ENCODE measurements at places on chromosomes 3 and 15.

- DNase-seq: no peak
Measured at GRCh38 chr3:46612324-46612723, at the start of gene FAM240A. TSS of gene FAM240A (plus strand) at chr3:46612525. CDS start at chr3:46612684, 159 bp downstream.

GRCh38 chr3:195147649-195148080, 123.3 kb downstream of the XXYLT1 start:
- no peak for DNase-seq

DNA sequence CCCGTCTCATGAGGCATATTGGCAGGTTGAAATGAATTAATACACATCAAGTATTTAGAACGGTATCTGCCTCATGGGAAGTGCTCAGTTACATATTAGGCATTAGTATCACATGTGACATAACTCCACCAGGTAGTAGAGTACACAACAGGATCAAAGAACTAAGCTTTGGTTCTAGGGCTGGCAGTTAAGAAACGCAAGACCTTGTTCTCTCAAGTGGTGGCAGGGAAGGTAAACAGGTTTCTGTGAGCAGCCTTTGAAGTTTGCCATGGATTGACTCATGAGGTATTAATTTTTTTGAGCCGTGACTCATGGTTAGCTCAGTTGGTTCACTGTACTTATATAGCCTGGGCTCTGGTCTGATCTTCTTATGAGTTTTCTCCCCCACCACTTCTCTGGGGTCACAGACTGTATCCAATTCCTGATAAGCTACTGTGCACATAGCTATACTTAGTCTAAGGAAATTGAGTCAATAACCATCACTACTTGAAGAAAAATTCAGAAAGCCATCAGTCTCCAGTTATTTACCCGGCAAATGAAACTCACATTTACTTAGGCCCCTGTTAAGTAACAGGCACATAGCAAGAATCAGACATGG, 155.6 kb upstream of the STT3B start:
- no peak for DNase-seq

GRCh38 chr3:5767304-5767703, 579.8 kb downstream of the EDEM1 start:
- no peak for DNase-seq

- no peak for DNase-seq
Measured at GRCh38 chr15:98681061-98681460, 32.7 kb downstream of the IGF1R start.

DNA sequence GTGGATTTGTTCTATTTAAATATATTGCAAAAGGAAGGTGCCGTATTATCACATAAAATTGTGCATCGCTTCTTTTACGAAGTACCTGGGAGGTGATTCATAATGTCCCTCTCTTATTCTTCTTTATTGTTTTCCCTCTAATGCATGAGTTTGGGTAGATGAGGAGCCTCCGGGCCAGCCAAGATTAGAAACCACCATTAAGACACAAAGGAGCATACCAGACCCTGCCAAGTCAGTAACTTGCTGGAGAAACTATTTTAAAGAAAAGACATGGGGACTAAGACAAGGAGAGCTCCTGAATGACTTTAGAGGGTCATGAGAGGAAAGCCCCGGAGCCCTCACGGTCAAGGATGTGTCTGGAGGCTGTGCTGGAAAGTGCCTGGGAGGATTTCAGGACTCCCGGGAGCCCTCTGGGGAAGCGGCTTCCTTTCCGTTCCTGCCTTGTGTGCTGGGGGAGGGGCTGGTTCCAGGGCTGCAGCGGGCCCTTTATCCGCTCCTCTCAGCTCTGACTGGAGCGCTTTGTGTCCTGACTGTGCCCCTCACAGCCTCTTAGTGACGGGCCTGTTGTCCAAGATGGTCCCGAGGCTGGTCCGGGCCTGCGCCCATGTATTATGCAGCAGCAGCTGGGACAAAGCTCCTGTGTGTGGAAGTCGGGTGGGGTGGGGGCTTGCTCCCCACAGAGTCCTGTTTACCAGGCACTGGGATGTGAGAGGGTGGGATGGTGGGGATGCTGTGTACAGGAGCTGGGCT, 35.7 kb downstream of the CORO2B start:
- no peak for DNase-seq

DNA sequence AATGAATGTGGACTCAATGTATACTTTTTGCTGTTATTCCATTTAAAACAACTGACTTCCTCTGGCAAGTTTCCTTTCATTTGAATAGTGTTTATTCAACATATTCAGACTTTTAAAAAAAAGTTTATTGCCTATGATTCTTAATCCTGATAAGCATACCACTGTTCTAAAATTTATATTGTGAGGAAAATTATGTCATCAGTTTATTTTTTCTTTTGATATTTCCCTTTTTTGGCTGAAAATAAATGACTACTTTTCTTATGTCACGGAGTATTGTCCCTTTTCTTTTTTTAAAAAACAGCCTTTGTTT, 109.5 kb downstream of the CDIN1 start:
- no peak for DNase-seq

DNA sequence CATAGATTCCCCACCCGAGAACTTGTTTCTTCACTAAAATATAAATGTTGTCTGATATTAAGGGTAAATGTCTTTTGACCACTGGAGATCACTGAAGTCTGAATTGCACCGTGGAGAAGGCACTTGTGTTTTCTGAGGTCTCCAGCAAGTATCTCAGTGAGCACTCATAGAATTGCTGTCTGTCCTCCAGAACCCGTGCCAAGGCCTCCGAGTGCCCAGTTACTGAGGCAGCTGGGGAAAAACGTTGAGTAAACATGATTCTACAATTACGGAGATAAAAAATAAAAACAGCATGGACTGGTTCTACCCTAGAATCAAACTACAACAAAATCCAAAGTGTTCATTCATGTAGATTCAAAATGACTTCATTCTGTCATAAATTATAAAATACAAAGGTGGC, 60.0 kb downstream of the MLH1 start:
- DNase-seq: no peak

DNA sequence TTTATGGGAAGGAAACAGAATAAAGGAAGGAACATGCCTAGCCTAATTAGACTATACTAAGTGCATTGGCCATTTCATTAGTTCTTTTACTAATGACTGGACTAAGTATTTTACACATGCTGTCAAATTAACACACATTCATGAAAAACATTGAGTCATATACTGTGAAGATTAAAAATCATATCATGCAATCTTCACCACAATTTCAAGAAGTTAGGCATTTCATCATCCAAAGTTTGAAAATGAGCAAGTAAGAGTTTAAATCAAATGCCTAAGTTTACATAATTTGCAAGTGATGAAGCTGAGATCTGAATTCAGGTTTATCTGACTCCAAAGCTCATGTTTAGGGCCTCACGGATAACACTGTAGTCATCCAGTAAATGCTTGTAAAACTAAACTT, 601.0 kb downstream of the PDCD6IP start:
- DNase-seq: no peak

DNA sequence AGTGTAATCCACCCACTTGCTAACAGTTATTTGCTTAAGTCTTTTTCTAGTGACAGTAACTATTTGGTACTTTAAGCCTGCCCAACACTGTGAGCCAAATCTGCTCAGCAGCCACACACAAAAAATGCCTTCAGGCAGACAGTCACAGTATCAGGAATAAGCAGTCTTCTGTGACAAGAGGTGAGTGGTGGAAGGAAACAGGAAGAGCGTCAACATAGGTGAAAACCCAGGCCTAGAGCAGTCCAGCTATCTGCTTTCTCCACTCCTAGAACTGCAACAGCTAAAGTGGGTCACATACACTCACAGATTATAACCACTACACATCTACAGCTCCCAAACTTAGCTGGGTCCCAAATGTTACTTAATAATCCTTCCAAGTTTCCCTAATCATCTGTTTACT, 213.7 kb downstream of the ZBTB20 start:
- no peak for DNase-seq

DNA sequence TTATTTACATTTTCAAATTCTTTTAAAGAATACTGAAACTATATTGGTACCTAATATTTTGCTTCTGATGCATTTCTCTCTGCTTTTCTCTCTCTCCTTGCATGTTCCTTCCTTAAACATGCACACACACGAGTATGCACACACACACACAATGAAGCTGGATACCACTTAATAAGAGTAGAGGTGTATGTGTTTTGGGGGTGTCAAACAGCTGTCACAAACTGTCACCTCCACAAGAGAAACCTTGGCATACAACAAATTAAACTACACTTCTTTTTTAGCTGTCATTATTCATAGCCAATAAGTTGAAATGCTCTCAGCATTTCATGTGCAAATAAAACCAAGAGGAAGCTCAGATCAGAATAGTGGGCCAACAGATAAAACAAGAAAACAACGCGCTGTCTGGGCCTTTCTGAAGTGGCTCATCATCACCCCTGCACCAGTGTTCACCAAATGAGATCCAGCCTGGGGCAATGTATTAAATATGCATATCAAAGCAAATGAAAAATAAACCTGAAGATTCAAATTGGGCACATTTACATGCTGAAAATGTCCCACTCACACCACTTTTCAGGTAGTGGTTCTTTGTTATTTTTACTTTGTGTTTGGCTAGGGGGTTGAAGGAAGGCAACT, 9.7 kb downstream of the MEIS2 start:
- DNase-seq: no peak

DNA sequence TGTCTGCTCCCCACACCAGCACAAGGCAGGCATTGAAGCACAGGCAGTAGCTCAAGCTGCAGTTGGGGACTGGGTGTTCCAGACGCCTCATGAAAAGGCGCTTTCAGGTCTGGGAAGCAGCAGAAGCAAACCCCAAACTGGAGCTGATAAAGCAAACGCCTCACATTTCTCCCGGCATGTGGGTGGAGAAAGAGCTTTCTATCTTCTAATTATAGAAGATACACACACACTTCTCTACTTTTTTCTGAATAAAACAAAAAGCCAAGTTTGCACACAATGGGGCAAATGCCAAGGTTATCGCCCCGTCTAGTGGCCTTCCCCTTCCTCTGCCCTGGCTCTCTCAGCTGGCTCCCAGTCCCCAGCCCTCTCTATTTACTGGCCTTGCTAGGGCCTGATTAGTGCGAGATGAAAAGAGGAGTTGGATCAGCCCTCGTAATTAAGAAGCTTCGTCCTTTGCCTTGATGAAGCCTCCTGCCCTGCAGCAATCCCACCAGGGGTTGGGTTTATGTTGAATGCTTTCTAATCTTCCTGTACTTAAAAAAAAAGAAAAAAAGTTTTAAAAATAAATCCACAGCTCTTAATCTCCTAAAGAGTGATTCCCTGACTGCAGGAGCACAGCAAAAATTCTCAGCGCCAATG, 120.2 kb downstream of the MEGF11 start:
- DNase-seq: no peak

- no peak for DNase-seq
Measured at GRCh38 chr3:157445857-157446256, 9.2 kb downstream of the PTX3 start.

GRCh38 chr15:28289694-28290463, 32.1 kb downstream of the HERC2 start:
- DNase-seq: no peak

DNA sequence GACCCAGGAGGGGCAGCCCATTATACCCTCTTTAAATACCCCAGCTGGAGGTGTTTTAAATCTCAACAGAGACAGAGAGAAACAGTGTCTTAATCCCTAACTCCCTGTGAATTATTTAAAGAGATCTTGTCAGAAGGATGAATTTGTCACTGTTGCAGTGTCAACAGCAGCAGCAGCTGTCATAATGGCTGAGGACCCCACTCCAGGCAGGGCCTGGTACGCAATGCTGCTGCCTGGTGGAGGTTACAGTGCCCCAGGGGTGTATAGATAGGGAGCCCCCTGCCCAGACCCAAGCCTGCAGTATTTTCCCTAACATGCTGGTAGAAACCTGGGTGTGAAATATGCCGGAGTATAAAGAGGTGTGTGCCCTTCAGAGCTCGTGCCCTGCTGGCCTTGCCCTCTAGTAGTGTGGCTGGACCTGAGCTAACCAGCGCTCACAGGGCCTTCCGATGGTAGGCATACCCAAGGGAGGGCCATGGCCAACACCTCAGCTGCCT, 143.0 kb downstream of the EPHB1 start:
- no peak for DNase-seq

GRCh38 chr3:151852074-151852811, 21.2 kb upstream of the SUCNR1 start:
- DNase-seq: no peak

DNA sequence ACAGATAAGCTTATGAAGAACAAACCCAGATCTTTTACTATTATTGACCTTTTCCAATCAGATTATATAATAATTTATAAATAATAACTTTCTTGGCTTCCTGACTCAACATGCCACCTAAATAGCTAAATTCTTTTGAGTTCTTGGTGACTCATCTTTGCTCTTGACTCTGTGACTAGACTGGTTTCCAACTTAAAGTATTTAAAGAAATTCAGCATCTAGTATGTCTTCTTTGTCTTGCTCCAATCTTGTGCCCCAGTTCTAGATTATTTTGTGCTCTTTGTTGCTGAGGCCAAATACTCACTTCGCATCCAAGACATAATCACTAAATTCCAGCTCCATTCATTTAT, 483.2 kb upstream of the TBL1XR1 start:
- DNase-seq: no peak

All from stimulated activated CD8-positive, alpha-beta memory T cell treated with anti-CD3 and anti-CD28 coated beads, Interleukin-15, amount 100 ng/mL, for 1 hour (primary cell).